GOT3 (cell line): ENCODE measurements at places on chromosomes 6 and 20.

DNA sequence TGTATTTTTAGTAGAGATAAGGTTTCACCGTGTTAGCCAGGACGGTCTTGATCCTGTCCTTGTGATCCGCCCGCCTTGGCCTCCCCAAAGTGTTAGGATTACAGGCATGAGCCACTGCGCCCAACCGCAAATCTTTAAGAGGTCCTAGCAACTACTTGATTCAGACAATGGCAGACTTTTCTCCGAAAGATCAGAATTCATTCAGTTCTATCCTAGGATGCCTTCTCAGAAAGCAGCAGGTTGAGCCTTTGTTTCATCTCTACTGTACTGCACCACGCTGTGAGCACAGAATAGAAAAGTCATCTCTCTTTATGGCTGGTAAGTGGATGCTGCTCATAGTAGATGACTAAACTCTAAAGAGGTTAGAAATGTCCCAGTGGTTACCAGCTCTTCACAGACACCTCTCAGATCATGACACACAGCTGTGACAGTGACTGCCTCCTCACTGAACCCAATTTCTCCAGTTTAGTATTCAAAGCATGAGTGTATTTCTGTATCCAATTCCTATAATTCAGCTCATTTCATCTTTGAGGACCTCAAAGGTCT, 6.0 kb upstream of the HSF2 start:
- no peak for DNase-seq

GRCh38 chr6:18265787-18266522, 1.6 kb upstream of the DEK start:
- DNase-seq: no peak

DNA sequence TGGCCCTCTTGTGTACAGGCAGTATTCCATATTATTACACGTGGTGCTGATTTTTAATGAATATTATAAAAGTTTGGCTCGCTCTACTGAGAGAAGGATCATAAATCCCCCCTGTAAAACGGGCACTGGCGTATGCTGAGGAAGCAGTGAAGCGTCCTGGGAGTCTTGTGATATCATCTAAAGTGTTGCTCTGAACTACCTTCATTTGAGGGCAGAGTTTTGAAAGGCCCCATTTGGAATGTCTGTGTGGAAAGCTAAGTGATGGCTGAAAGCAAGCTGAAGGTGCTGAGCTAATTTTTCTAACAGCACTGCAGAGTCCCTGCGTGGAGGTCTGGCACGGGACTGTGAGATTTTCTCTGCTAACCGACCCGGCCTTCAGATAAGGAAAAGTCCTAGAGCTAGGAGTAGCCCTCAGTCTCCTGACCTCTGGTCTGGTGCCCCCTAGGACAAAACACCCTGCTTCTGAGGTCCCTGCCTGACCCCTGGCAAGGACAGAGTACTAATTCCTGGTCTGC, 1.3 kb upstream of the BACH2 start:
- DNase-seq: no peak

GRCh38 chr20:61599541-61599992, 347.5 kb downstream of the CDH4 start:
- no peak for DNase-seq

DNA sequence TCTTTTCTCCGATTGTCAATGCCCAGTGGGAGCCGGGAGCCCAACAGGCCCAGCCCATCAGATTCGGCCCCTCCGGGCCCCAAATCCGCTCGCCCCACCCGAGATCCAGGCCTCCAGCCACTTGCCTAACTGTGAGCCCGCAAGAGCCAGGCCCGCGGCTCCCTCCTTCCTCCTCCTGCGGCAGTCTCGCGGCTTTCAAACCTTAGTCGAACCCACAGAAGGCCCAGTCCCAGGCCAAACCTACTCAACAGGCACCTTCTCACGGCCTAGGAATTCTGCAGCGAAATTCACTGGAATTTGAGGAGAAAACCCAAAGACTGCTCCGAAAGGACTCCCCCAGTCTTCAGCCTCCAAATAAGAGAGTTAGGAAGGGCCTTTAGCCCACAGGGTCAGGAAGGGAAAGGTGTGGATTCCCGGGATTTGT, 2.8 kb upstream of the TFAP2A start:
- DNase-seq: no peak

- DNase-seq: no peak
These were observed 296.5 kb upstream of the RUNX2 start for GRCh38 chr6:45031601-45032000.

GRCh38 chr20:55472704-55473103, 532.6 kb downstream of the CBLN4 start:
- DNase-seq: no peak

GRCh38 chr20:11808841-11809240, 108.9 kb upstream of the BTBD3 start:
- DNase-seq: no peak

DNA sequence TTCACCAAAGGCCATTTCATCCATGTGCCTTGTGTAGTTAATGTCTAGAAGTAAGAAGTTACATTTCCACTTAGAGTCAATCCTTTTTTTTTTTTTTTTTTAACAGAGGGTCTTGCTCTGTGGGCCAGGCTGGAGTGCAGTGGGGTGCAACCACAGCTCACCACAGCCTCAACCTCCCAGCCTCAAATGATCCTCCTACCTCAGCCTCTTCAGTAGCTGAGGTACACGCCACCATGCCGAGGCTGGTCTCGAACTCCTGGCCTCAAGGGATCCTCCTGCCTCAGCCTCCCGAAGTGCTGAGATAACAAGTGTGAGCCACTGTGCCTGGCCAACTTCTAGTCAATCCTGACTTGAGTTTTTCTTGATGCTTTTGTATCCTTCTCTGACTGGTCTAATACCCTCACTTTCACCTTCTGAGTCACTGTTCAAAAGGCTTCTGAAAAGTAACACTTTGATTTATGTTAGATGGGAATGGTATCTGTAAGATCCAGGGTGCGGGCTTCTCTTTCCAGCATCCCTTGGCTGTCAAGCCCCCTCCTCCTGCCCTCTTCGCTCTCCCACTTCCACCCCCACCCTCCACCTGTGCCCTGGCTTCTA, 22.1 kb downstream of the TRAM2 start:
- DNase-seq: no peak

- no peak for DNase-seq
These were observed 153.0 kb downstream of the SOBP start for GRCh38 chr6:107642861-107643328.

DNA sequence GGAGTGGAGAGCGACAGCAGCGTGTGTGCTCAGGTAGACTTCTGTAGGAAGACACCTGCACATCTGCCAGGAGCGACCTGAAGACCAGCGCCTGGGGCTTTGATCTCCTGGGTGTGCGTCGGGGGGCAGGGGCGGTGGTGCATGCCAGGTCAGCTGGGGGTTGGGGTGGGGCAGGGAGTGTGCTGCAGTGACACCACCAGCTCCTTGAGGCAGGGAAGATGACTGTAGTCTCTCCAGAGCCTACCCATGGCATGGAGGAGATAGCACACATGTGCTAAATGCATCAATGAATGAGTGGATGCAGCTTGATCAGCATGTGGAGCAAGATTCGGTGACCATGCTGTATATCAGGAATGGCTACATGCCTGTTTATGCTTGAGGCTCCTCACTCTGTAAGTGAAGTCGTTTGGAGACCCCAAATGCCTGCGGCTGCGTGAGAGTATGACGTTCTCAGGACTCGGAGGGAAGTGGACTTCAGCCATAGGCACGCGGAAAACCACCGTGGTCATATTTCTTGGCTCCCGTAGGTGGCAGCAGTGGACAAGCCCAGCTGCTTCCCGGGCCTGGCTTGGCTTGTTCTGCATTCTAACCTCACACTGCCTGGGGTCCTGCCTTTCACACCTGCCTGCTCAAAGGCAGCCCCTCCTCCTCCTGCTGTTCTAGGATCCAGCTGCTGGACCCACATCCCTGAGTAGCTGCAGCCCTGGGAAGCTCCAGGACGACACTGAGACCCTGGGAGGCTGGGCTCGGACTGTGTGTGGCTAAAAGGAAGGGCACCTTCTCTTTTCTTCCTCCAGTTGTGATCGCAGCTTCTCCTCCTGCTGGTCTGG, 39.4 kb upstream of the KCNK16 start:
- no peak for DNase-seq

DNA sequence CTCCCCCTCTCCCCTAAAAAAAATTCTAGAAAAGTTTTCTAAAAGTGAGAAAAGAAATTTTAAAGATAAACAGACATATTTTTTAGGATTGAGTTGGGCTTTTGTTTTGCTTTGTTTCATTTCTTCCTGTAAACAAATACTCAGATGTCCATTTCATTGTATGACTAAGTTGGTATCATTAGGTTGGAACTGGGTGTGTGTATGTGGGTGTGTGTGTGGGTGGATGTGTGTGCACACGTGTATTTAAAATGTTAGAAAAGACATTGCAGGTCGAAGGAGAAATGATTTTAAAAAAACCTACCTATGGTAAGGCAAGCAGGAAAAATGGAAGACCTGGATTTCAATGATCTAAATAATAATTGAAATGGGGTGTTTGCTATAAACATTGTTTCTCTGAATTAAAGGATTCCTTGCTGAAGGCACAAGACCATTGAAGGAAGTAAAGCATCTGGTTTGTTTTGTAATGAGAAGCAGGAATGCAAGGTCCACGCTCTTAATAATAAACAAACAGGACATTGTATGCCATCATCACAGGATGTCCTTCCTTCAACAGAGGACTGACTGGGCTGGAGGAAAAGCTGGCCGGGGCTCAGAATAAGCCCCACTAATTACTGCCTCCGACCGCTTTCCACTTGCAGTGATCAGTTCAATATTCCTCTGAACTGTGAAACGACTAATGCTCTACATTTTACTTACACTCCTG, 996 bp upstream of the PRDM1 start:
- DNase-seq: no peak

DNA sequence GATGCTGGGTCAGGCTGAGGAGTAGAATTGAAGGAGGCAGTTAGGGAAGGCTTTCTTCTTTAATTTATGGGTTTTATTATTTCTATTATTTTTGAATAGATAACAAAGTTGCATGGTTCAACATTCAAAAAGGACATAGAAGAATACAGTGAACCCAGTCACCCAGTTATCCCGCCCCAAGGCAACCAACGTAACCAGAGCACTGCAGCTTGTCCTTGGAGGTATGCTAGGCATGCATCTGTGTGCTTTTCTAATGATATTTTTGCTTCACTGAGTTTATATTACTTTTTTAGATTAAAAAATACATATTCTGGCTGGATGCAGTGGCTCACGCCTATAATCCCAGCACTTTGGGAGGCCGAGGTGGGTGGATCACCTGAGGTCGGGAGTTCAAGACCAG, 47.4 kb upstream of the DSN1 start:
- DNase-seq: no peak

- no peak for DNase-seq
These were observed 4.7 kb downstream of the CITED2 start for GRCh38 chr6:139369568-139370282.

DNA sequence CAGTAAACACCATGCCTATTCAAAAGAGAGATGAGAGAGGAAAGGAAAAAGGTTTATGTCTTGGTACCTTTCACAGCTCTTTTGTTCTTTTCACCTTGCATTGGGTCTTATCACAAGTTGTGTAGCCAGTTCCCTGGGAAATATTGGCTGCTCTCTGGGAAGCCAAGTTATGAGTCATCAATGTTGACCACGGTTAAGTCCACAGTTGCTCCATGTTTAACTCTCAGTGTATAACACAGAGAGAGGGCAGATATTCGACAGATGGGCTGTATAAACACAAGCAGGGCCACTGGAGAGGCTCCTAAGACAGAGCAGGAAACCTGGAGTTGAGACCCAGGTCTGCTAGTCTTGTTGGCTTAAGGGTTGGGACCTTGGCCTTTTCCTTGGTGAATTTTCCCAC, 718.6 kb downstream of the QKI start:
- no peak for DNase-seq

- no peak for DNase-seq
These were observed 200.1 kb downstream of the TMEM242 start for GRCh38 chr6:157123234-157123633.

DNA sequence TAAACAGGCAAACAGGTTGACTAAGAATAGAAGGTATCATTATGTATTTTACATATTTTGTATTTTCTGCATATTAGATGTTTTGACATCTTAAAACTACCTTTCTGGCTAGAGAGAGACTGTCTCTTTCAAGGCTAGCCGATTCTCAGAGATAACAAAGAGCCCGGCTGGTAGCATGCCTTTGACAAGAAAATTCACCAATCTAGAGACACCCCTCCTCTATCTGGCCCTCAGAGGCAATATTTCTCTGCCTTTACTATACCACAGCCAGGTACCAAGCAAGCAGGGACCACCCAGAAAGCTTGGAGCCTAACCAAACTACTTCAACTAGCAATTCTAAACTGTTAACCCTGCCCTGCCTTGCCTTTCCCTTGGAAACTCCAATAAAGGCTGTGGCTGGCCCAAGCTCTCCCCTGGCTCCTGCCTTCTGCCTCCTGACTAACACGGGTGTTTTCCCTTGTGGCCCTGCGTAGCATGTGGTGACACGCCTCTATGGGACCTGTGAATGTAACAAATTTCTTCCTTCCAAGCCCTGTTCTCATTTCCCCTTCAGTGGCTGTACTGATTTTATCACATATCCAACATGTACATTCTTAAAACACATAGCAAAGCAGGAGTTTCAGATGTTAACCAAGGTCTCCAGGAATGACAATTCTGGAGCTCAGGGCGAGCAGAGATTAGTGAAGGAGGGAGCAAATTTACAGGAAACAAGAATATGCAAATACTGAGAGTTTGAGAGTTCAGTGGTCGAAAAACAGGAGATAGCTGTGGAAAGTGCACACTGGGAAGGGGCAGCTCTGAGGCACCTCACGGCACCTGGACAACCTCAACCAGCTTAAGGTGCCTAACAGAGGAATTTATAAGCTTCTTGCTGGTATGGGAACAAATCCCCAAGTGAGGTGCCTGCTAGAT, 120.8 kb downstream of the BACH2 start:
- no peak for DNase-seq

GRCh38 chr20:46058599-46059281, 29.7 kb downstream of the SLC12A5 start:
- DNase-seq: no peak
